ENCODE measurements at places on chromosomes 3 and 15.

GRCh38 chr15:40343512-40343911, 2.8 kb upstream of the CCDC9B start:
- DNase-seq: no peak

GRCh38 chr3:96754128-96754527, 60.3 kb upstream of the EPHA6 start:
- DNase-seq: no peak

DNA sequence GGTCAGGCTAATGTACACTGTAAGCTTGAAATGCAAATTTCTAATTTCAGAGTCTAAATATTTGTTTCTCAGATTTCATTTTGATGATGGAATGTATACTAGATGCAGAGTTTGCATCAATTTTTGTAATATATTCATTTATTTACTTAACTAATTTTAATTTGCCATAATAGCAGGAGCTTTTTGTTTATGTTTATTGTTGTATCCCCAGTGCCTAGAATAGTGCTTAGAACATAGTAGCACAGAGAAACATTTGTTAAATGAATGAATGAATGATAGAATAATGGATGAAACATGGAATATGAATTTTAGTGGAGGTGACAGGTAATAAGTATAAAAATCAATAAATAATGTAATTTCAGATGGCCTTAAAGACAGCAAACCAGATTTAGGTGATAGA, 5.2 kb upstream of the GALK2 start:
- DNase-seq: no peak

GRCh38 chr3:46708401-46709156, 7.4 kb downstream of the TMIE start:
- peak; percentile 2 for DNase-seq

- no peak for DNase-seq
Observed at GRCh38 chr15:51224428-51224827, 114.0 kb downstream of the CYP19A1 start.

DNA sequence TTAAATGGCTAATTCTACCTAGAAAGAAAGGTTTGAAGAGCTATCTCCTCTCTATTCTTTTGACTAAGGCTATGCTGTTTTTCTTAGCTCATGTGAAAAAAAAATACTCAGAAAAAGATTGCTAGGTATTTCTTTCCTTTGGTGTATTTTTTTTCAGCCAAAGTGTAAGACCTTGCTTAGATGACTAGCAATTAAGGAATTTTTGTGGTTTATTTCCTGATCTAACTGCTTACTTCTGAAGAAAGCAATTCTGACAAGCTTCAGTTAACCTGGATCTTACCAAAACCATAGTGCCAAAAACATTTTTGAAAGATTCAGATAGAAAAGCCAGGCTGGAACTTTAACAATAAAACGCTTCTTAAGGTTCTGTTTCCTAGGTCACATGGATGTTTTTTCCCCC, 315.6 kb downstream of the SOX2 start:
- DNase-seq: no peak

- DNase-seq: no peak
Observed at GRCh38 chr3:12349895-12350811, 61.3 kb downstream of the PPARG start.

GRCh38 chr3:28104896-28105534, 136.4 kb upstream of the CMC1 start:
- DNase-seq: no peak

GRCh38 chr3:88167704-88168103, 17.9 kb downstream of the C3orf38 start:
- DNase-seq: no peak

DNA sequence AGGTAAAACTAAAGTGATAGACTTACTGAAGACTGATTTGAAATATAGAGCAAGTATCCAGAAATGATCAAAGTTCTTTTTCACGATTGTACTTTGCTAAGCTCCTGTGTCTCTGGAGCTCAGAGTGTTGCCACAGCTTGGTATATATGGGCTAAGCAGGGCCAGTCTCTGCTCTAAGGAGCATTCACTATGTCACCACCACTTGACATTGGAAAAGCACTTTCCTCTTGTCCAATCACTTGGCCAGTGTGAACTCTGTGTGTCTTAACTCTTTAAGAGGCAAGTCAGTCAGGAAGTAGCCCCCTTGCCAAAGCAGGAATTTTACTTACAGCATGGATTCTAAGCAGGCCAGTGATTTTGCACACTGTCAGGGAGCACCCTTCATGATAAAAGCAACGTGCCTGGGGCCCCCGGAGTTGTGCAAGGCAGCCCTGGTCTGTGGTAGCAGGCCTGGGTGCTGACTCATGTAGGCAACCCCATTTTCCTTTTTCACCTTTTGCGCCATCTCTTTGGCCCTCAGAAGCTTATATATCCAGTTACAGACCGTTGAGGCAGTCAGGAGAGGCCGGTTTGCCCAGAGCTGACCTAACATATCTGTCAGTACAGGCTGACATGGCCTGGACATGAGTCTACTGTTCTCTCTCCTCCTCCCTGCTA, 73.0 kb downstream of the HCN4 start:
- DNase-seq: no peak

Measured in activated CD4-positive, alpha-beta T cell treated with anti-CD3 and anti-CD28 coated beads for 36 hours (primary cell).